ENCODE measurements at places on chromosomes 1 and 21.

DNA sequence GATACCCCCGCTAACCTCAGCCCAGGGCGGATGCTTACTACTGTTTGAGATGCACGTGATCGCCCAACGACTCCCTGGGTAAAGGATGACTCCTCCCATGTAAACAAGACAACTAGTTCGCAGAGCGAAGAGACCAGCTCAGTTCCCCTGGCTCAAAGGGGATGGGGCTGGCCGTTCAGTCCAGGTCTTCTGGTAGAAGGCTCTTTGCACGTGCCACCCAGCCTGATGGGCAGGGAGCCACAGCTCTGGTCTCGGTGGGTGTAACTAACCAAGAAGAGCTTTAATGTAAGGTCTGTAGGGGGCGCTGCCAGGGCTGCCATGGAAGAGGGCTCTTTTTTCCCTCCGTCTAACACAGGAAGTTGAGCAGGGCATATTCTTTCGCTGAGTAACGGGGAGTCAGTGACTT, 49.4 kb upstream of the PARP1 start:
- no peak for DNase-seq
- H3K4me1 ChIP-seq, result no peaks in the 10 kb centered on the region
- no peaks in the 10 kb centered on the region for H3K27me3 ChIP-seq
- no peak overlapping the region for H3K4me3 ChIP-seq

GRCh38 chr1:64645735-64646134, 99.1 kb upstream of the RAVER2 start:
- no peaks in the 10 kb centered on the region for H3K4me1 ChIP-seq
- DNase-seq, result no peak

DNA sequence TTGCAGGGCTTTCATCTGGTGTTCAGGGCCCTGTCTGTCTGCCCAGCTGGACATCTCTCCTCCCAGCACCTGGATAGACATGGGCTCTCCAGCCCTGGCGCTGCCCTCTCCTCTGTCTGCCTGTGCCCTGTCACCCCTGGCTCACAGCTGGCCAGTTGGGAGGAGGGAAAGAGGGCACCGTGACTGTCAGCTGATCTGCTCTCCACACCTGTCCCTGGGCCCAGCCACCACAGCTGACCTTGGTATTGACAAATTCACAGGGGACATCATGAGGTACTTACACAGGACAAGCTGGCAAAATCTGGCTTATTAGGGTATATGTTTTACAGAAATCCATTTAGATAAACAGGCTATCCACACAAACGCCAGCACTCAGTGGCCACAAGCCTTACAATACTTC, 8.3 kb downstream of the TNR start:
- H3K27ac ChIP-seq, result no peak overlapping the region
- H3K36me3 ChIP-seq, result no peaks in the 10 kb centered on the region
- H3K27me3 ChIP-seq, result no peaks in the 10 kb centered on the region
- DNase-seq, result no peak
- no peak overlapping the region for H3K4me3 ChIP-seq

DNA sequence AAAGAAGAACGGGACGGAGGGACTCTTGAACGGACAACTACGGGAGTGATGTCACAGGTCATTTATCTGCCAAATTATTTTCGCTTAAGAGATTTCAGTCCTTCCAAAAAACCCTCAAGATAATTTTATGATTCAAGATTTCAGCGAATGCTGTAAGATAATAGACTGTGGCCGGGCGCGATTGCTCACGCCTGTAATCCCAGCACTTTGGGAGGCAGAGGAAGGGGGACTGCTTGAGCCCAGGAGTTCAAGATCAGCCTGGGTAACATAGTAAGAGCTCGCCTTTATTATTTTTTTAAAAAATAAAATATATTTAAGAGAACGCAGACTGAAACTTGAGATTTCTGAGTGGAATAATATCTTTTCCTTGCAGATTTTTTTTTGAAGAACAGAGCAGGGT, 609 bp downstream of the RWDD2B start:
- H3K27ac ChIP-seq, result peak overlapping the region; percentile 84
- no peaks in the 10 kb centered on the region for H3K27me3 ChIP-seq
- DNase-seq, result no peak
- H3K4me3 ChIP-seq, result peak overlapping the region; percentile 99

GRCh38 chr1:212611000-212611948, 2.7 kb downstream of the ATF3 start:
- DNase-seq, result no peak
- peaks cover 44% of the 10 kb centered on the region for H3K4me1 ChIP-seq
- no peak overlapping the region for H3K4me3 ChIP-seq
- peaks cover 12% of the 10 kb centered on the region for H3K36me3 ChIP-seq

- DNase-seq, result no peak
- H3K4me3 ChIP-seq, result no peak overlapping the region
- no peaks in the 10 kb centered on the region for H3K36me3 ChIP-seq
Observed at GRCh38 chr1:15186846-15187151, 33.3 kb downstream of the TMEM51 start.
